Hepatocyte (in vitro differentiated cells): ENCODE measurements at places on chromosomes 1 and 21. TPM values are rescaled to one million over a fixed set of nuclear protein-coding genes. Genes with fewer than 3 reads are reported as not detected.

Gene LENEP
- 0.92 TPM in 1 of 2 replicates, not detected in the other for total RNA-seq

- no peak overlapping the region for H3K27ac ChIP-seq
- H3K27me3 ChIP-seq: no peaks in the 10 kb centered on the region
- no peaks in the 10 kb centered on the region for H3K36me3 ChIP-seq
Observed at GRCh38 chr1:86296305-86297205, 99.6 kb downstream of the ODF2L start.

Gene DMBX1
- total RNA-seq: not detected in 2 replicates

Gene GIPC2
- total RNA-seq: 24.0 TPM in 2 replicates

DNA sequence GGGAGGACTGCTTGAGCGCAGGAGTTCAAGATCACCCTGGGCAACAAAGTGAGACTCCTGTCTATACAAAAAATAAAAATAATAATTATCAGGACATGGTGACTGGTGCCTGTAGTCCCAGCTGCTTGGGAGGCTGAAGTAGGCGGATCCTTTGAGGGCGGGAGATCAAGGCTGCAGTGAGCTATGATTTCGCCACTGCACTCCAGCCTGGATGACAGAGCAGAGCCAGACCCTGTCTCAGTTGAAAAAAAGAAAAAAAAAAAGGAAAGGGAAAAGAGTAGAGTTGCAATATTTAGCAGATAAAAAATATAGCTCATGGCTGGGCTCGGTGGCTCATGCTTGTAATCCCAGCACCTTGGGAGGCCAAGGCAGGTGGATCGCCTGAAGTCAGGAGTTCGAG, 3.3 kb upstream of the S1PR1 start:
- H3K36me3 ChIP-seq: no peaks in the 10 kb centered on the region
- no peak overlapping the region for H3K27ac ChIP-seq
- H3K4me3 ChIP-seq: no peak overlapping the region
- DNase-seq: no peak
- peaks cover 22% of the 10 kb centered on the region for H3K27me3 ChIP-seq

Gene BNIPL
- total RNA-seq: 2.7 and 3.8 TPM in 2 replicates

Gene FMOD
- total RNA-seq: 118 and 132 TPM in 2 replicates

GRCh38 chr1:152577168-152577567, 3.1 kb downstream of the LCE3D start:
- no peaks in the 10 kb centered on the region for H3K36me3 ChIP-seq
- no peak for DNase-seq
- no peak overlapping the region for H3K4me3 ChIP-seq
- no peak overlapping the region for H3K27ac ChIP-seq
- no peaks in the 10 kb centered on the region for H3K27me3 ChIP-seq
- H3K4me1 ChIP-seq: no peaks in the 10 kb centered on the region

DNA sequence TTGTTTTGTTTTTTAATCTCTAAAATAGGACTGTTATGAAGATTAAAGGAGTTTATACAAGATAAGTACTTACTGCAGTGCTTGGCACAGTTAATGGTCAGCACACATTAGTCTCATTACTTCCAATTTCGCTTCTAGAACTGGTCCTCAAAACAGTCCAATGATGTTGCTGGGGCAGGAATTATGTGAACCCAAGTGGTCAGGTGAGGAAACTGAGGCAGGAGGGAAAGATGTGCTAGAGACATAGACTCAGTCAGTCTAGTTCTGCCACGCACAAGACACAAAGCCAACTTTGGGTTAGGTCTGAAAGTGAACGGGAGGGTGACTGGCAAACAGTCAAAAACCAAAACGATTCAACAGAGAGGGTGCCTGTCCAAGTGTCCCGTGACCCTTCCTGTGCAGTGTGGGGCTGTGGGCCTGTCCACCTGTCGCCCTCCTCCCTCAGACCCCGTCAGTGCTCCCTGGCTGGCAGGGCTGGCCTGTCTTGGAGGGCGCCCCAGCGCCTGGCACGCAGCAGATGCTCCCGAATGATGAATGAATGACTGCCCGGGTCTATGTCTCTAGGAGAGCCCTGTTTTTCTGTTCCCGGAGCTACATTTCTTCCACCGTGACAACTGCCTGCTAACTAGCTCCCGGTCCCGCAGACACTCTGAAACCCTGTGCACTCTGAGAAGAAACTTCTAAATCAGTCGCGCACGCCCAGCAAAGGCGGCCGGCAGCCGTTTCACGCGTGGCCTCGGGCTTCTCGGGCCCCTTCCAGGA, 2.4 kb downstream of the LRP8 start:
- H3K27me3 ChIP-seq: peaks cover 5% of the 10 kb centered on the region
- H3K4me3 ChIP-seq: peak overlapping the region; percentile 24
- no peak for DNase-seq
- peak overlapping the region; percentile 26 for H3K27ac ChIP-seq

Gene LYPD8
- not detected in 2 replicates for total RNA-seq

DNA sequence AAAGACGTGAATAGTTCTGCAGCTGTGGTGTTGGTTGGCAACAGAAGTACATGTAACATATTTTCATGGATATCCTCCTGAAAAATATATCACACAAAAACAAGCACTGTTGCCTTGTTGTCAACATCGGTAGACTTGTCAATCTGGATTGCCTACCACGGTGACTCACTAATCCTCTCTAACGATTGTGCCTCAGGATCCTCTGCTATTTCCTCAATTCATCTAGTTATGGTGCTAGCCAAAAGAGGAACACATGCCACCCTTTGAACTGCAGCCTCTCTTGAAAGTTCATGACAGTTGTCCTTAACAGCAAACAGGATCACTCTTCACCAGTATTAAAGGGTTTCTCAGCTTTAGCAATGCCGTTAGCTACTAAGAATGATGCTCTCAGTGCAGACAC, 25.7 kb downstream of the RASAL2 start:
- no peak for DNase-seq
- no peaks in the 10 kb centered on the region for H3K4me1 ChIP-seq
- H3K27me3 ChIP-seq: no peaks in the 10 kb centered on the region
- H3K36me3 ChIP-seq: no peaks in the 10 kb centered on the region
- no peak overlapping the region for H3K4me3 ChIP-seq

Gene FCGR1A
- total RNA-seq: 0.07 and 0.24 TPM in 2 replicates

DNA sequence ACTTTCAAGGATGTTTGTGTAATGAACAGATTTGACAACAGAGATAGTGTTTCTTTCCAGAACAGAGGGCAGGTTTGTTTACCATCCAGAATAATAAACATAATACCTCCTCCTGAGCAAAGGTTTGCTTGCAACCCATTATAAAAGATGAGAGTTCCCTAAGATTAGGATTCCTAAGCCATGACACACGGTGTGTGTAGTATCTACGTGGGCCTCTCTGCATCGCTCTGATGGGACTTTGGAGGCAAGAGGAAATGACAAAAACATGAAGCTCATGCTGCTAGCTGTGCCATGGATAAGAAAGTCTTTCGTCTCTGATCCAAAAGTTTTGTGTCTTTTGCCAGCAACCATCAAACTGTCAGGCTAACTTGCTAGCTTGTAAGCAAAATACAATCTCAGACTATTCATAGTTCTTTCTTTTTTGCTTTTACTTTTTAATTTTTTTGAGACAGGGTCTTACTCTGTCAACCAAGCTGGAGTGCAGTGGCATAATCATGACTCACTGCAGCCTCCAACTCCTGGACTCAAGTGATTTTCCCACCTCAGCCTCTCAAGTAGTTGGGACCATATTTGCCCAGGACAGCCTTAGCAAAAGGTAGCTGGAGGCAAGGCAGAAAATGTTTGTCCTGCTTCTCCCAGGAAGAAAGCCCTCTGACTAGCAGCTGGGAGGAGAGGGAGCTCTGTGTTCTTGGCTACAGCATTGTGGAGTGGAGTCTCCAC, 81.1 kb downstream of the LHX4 start:
- H3K36me3 ChIP-seq: no peaks in the 10 kb centered on the region
- no peak overlapping the region for H3K4me3 ChIP-seq
- peak overlapping the region; percentile 53 for H3K27ac ChIP-seq
- no peaks in the 10 kb centered on the region for H3K4me1 ChIP-seq
- peak; percentile 33 for DNase-seq

DNA sequence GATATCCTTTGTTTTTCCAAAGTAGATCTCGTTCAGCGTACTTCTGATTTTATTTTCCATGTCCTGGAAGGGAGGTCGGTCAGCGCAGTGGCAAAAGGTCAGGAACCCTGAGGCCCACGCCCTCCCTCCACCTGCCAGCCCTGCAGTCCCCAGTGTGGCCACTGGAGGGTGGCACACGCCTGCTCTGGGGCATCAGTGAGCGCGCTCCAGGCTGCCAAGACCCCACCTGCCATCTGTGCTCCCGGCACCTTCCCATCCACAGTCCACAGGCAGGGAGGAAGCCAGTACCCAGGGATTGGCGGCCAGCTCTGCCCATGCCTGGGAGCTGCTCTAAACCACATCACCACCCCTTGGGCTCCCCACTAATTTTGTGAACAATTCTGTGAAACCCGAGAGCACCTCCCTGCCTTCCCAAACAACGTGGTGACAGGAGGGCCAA, 32.3 kb downstream of the SLC66A1 start:
- H3K4me1 ChIP-seq: no peaks in the 10 kb centered on the region
- H3K4me3 ChIP-seq: no peak overlapping the region
- no peak overlapping the region for H3K27ac ChIP-seq
- peak; percentile 66 for DNase-seq
- H3K36me3 ChIP-seq: no peaks in the 10 kb centered on the region

GRCh38 chr1:150557065-150557600, 7.9 kb downstream of the ADAMTSL4 start:
- no peaks in the 10 kb centered on the region for H3K27me3 ChIP-seq
- H3K27ac ChIP-seq: no peak overlapping the region
- no peak for DNase-seq
- no peak overlapping the region for H3K4me3 ChIP-seq

Gene FAM177B
- 0.40 and 1.7 TPM in 2 replicates for total RNA-seq

- H3K36me3 ChIP-seq: no peaks in the 10 kb centered on the region
- no peak overlapping the region for H3K4me3 ChIP-seq
- H3K4me1 ChIP-seq: no peaks in the 10 kb centered on the region
- no peak for DNase-seq
Observed at GRCh38 chr1:220616836-220617235, 73.3 kb upstream of the C1orf115 start.

Gene ZBTB21
- 13.8 and 21.5 TPM in 2 replicates for total RNA-seq

Gene LACTBL1
- total RNA-seq: 0.36 TPM in 1 of 2 replicates, not detected in the other

DNA sequence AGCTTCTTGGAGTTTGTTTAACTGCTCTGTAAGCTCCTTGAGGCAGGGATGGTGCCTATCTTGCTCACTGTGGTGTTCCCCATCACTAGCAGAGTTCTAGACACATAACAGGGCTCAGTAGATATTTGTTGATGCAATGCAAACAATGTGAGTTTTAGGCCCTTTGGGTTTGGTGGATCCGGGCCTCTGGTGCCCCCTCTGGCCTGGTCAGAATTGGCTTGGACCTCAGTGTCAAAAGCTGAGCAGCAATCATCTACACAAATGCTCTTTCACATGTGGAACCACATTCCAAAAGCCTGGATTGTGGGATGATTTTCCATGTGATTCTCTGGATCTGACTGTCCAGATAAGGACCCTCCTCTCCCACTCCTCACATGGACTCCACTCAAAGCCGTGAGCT, 53.4 kb upstream of the BCAR3 start:
- no peaks in the 10 kb centered on the region for H3K36me3 ChIP-seq
- H3K27me3 ChIP-seq: no peaks in the 10 kb centered on the region
- DNase-seq: no peak
- no peaks in the 10 kb centered on the region for H3K4me1 ChIP-seq

Gene LRRC38
- 3.8 and 7.5 TPM in 2 replicates for total RNA-seq

Gene NTRK1
- total RNA-seq: 0.13 TPM in 1 of 2 replicates, not detected in the other

Gene C4BPB
- total RNA-seq: 16.0 and 16.8 TPM in 2 replicates

DNA sequence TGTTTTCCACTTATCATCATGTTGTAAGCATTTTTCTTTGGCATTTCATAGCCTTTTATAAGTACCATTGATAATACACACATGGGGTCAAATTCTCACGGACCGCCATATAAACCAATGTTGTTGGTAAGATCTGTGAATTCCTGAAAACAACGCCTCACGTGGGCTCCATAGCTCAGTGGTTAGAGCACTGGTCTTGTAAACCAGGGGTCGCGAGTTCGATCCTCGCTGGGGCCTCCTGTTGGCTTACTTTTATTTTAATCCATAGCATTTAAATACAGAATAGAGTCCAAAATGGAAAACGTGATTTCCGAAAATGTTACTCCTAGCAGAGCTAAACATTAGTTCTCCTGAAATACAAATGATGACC, 83.1 kb downstream of the HHIPL2 start:
- no peaks in the 10 kb centered on the region for H3K27me3 ChIP-seq
- no peaks in the 10 kb centered on the region for H3K36me3 ChIP-seq
- peak; percentile 71 for DNase-seq

- no peaks in the 10 kb centered on the region for H3K4me1 ChIP-seq
- H3K27me3 ChIP-seq: no peaks in the 10 kb centered on the region
- DNase-seq: no peak
- no peak overlapping the region for H3K4me3 ChIP-seq
- no peak overlapping the region for H3K27ac ChIP-seq
- no peaks in the 10 kb centered on the region for H3K36me3 ChIP-seq
Observed at GRCh38 chr1:10186331-10187025, 23.9 kb upstream of the KIF1B start.

GRCh38 chr21:41472753-41473548, 35.0 kb downstream of the TMPRSS2 start:
- DNase-seq: no peak
- no peaks in the 10 kb centered on the region for H3K36me3 ChIP-seq
- peaks cover 6% of the 10 kb centered on the region for H3K4me1 ChIP-seq
- H3K27ac ChIP-seq: no peak overlapping the region
- H3K27me3 ChIP-seq: no peaks in the 10 kb centered on the region

DNA sequence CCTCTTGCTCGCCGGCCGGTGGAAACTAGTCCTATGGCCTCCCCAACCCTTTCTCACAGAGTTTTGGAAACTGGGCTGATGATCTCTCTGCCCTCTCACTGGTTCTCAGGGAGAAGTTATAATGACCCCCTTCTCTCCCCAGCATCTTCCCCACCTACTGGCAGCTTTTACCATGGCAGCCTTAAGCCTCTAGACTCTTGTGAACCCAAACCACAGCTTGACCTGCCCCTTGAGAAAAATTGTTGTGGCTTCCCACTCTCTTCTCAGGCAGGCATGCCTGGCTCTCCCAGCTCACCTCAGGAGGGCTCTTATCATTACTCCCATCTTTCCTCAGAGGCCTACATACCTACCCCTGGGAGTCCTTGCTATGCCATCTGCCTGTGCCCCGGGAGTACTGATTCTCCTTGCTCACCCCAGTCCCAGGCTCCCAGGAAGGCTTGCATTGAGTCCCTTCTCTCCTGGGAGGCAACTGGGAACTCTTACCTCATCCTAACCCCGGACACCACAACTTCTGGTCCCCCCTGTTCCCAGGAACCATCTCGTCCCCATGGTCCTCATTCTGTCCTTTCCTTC, 1.6 kb downstream of the NSUN4 start:
- no peaks in the 10 kb centered on the region for H3K27me3 ChIP-seq
- peak; percentile 16 for DNase-seq
- no peak overlapping the region for H3K27ac ChIP-seq
- no peak overlapping the region for H3K4me3 ChIP-seq

DNA sequence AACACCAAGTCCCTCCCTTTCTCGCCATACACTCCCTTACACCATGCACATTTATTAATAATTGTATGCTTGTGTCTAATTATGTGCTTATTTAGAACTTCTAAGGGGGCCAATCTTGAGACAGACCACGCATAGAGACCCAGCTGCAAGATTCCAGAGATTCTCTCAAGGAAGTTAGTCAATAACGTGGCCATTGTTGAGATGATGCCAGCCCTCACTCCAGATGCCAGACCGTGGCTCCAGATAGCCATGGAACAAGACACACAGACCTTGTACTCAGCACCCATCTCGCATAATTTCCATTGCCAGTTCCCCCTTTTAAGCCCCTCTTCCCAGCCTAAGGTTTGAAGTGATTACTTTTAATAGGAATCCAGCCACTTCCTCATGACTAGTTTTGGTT, 62.4 kb downstream of the DIRAS3 start:
- H3K36me3 ChIP-seq: no peaks in the 10 kb centered on the region
- DNase-seq: no peak
- H3K4me1 ChIP-seq: peaks cover 5% of the 10 kb centered on the region
- H3K27me3 ChIP-seq: no peaks in the 10 kb centered on the region
